ENCODE measurements at places on chromosomes 6 and 20. TPM values are rescaled to one million over a fixed set of nuclear protein-coding genes. Genes with fewer than 3 reads are reported as not detected.

Gene NMBR
- not detected for total RNA-seq

Gene RCAN2
- 0.46 TPM for total RNA-seq

Gene LY6G6D
- total RNA-seq, result not detected

Gene MDFI
- total RNA-seq, result 45.8 TPM

Gene TRAPPC3L
- total RNA-seq, result not detected

Gene ULBP1
- 0.33 TPM for total RNA-seq

Gene APOM
- total RNA-seq, result 0.97 TPM

Gene FAXC
- total RNA-seq, result 3.6 TPM

Gene OTOR
- total RNA-seq, result not detected

Gene METTL24
- total RNA-seq, result not detected

DNA sequence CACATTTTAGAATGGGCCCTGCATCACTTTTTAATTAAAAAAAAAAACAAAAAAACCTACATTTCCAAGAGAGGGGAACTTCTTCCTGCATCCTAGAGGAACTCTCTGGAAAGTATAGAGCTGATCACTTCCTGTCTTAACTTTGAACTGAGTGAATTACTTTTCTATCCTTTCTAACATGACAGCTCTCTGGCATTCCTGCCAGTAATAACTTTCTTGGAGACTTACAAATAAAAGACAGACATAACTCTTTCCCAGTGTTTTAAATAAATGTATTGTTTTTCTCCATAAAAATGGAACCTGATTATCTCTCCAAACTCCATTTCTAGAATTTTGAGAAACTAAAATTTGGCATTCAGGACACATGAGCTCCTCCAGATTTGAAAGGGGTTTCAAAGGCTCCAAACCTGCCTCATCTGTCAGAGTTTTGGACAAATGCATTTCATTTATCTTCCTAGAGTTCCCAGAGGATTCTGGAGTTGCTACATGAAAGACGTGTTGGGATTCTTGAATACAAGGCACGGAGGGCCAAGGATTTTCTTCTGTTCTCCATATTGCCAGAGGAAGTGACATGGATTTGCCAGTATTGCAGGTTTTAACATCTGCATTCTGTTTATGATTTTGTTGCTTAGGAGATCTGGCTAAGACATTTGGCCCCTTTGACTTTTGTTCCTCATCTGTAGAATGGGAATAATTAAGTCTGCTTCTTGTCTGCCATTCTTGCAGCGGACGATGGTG, 2.0 kb upstream of the SMOC2 start:
- H3K4me1 ChIP-seq, result no peaks in the 10 kb centered on the region
- H3K27me3 ChIP-seq, result peaks cover 21% of the 10 kb centered on the region
- no peak overlapping the region for H3K27ac ChIP-seq
- H3K4me3 ChIP-seq, result no peak overlapping the region

- no peaks in the 10 kb centered on the region for H3K27me3 ChIP-seq
- no peak for DNase-seq
- H3K4me3 ChIP-seq, result no peak overlapping the region
- no peak overlapping the region for H3K27ac ChIP-seq
Measured at GRCh38 chr6:24614648-24615047, 31.3 kb downstream of the KIAA0319 start.

DNA sequence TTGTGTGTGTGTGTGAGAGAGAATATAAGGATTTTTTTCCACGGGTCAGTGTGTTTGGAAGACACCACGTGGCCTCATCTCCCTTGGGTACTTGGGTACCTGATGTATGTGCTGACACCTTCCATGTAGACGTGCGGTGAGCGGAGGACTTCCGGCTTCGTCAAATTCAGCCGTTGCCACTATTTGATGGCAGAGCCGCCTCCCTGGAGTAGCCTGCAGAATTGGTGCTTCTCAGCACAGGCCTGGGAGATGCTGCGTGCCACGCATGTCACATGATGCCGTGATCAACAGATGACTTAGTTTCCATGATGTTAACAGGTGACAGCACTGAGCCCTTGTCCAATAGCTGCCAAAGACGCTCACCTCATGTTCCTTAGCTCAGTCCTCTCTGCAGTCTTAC, 69.4 kb downstream of the CDH4 start:
- no peaks in the 10 kb centered on the region for H3K4me1 ChIP-seq
- H3K27ac ChIP-seq, result no peak overlapping the region
- no peaks in the 10 kb centered on the region for H3K36me3 ChIP-seq
- H3K27me3 ChIP-seq, result no peaks in the 10 kb centered on the region
- no peak overlapping the region for H3K4me3 ChIP-seq

GRCh38 chr20:19671374-19671773, 86.7 kb upstream of the RIN2 start:
- no peaks in the 10 kb centered on the region for H3K4me1 ChIP-seq
- no peak for DNase-seq
- H3K4me3 ChIP-seq, result no peak overlapping the region
- H3K27me3 ChIP-seq, result peaks cover 15% of the 10 kb centered on the region
- H3K36me3 ChIP-seq, result no peaks in the 10 kb centered on the region

- H3K36me3 ChIP-seq, result no peaks in the 10 kb centered on the region
- no peaks in the 10 kb centered on the region for H3K27me3 ChIP-seq
- H3K4me1 ChIP-seq, result no peaks in the 10 kb centered on the region
- H3K27ac ChIP-seq, result no peak overlapping the region
Measured at GRCh38 chr6:74851596-74851995, 354.3 kb downstream of the COL12A1 start.

DNA sequence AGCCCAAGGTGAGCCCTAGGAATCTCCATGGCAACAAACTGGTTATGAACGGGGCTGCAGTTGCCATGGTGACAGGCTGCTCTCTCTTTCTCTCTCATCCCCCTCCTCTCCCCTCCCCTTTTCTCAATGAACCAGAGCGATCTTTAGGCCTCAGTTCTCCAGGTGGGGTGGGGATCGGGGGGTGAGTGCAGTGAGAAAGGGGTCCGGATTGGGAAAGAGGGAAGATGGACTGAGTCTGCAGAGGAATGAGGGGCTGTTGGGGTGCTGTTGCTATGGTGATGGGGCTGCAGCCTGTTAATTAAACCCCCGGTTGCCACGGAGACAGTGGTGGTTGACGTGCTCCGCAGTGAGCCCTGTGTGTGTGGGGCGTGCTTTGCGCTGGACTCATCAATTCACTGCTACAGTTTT, 3.6 kb upstream of the SLC12A5 start:
- peaks cover 26% of the 10 kb centered on the region for H3K27me3 ChIP-seq
- no peaks in the 10 kb centered on the region for H3K4me1 ChIP-seq
- DNase-seq, result no peak
- H3K36me3 ChIP-seq, result no peaks in the 10 kb centered on the region

GRCh38 chr20:8115436-8115835, 16.6 kb upstream of the PLCB1 start:
- DNase-seq, result peak; percentile 14
- H3K36me3 ChIP-seq, result no peaks in the 10 kb centered on the region
- H3K27ac ChIP-seq, result no peak overlapping the region
- H3K4me3 ChIP-seq, result no peak overlapping the region
- peaks cover 17% of the 10 kb centered on the region for H3K4me1 ChIP-seq
- H3K27me3 ChIP-seq, result no peaks in the 10 kb centered on the region

DNA sequence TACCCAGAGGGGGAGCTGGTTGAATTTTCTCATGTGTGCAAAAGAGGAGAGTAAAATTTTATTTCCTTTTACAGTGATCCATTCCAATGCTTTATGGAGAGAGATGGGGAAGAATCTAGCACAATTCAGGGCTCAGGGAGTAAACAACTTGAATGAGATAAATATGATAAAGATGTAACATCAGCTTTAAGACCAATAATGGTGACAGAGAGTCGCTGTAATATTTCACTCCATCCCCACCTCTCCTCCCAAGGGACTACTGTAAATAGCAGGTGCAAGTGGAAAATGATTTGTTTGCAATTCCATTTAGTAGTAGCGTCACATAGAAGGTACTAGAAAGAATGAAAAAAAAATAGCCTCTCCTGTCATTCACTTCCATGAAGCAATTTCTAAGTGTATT, 4.8 kb downstream of the CRISP3 start:
- H3K27me3 ChIP-seq, result no peaks in the 10 kb centered on the region
- H3K4me3 ChIP-seq, result no peak overlapping the region
- H3K36me3 ChIP-seq, result no peaks in the 10 kb centered on the region

GRCh38 chr6:69957985-69958559, 91.7 kb downstream of the COL19A1 start:
- H3K36me3 ChIP-seq, result no peaks in the 10 kb centered on the region
- no peaks in the 10 kb centered on the region for H3K4me1 ChIP-seq
- no peak overlapping the region for H3K4me3 ChIP-seq
- no peak for DNase-seq

DNA sequence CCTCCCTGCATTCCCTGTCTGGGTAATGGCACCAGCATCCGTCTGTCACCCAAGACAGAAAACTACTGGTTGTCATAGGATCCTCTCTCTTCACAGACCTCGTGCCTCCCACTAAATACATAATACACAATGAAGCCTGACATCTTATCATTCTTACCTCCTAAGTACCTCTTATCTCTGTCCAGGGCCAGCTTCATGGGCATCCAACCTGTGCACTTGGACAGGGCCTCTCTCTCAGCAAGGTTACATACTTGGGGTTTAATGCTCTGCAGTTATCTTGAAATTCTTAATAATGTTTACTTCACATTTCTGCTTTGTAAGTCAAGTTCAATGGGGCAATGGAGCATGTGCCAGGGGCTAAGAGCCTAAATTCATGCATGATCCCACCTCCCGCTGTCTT, 30.8 kb upstream of the KLHL31 start:
- no peaks in the 10 kb centered on the region for H3K4me1 ChIP-seq
- H3K27me3 ChIP-seq, result peaks cover 2% of the 10 kb centered on the region
- H3K27ac ChIP-seq, result no peak overlapping the region
- DNase-seq, result no peak
- no peaks in the 10 kb centered on the region for H3K36me3 ChIP-seq
- no peak overlapping the region for H3K4me3 ChIP-seq

GRCh38 chr20:15857173-15857784, 716.0 kb downstream of the KIF16B start:
- H3K4me3 ChIP-seq, result no peak overlapping the region
- H3K36me3 ChIP-seq, result no peaks in the 10 kb centered on the region
- H3K4me1 ChIP-seq, result no peaks in the 10 kb centered on the region
- H3K27me3 ChIP-seq, result no peaks in the 10 kb centered on the region

GRCh38 chr20:47187450-47188195, 168.9 kb downstream of the ZMYND8 start:
- no peaks in the 10 kb centered on the region for H3K4me1 ChIP-seq
- H3K27ac ChIP-seq, result no peak overlapping the region
- peaks cover 8% of the 10 kb centered on the region for H3K27me3 ChIP-seq
- DNase-seq, result no peak

DNA sequence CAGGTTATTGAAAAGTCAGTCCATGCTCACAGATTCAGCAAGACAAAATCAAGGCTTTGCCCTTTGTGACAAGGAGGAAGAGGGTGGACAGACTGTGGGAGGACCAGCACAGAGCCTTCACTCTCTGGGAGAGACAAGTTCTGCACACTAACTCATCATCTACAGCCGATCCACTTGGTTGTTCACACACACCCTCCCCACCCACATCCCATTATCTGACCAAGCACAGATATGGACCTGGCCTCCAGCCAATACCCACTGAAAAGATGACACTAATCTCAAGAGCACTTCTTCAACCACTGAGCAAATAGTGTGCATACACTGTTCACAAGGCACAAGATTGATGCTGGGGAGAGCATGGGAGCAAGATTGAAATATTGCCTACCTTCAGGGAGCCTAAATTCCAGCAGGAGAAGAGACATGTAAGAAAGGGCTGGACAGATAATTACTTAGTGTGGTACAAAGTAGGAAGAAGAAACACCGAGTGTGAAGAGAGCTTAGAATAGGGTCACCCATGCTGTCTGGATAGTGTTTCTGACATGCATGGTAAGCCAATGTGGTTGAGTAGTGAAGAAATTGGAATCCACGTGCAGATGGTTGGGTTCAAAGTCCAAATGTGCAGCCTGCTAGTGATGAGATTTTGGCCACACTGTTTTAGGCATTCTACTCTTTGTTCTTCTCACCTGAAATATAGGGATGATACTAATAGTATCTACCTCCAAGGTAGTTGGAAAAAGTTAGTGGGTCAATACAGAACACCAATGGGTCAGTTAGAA, 21.7 kb upstream of the IL17A start:
- peaks cover 7% of the 10 kb centered on the region for H3K27me3 ChIP-seq
- H3K4me3 ChIP-seq, result no peak overlapping the region
- no peak overlapping the region for H3K27ac ChIP-seq
- DNase-seq, result no peak

DNA sequence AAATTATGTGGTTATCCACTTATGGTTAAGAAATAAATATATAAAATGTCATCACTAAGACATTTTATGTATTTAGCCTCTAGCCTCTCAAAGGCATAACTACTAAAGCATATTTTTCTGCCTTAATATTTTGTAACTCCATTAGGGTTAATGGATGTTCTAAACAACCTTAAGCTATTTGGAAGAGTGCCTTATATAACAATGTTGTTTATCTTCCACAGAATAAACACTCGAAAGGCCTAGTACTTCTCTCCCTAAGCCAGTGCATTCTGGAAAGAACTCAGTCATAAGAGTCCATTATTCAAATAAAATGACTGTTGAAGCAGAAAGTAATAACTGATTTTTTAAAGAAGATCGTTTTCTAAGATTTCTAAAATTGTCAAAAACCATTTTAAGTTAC, 15.0 kb upstream of the PRIM2 start:
- no peak overlapping the region for H3K27ac ChIP-seq
- no peaks in the 10 kb centered on the region for H3K36me3 ChIP-seq
- no peak overlapping the region for H3K4me3 ChIP-seq
- H3K4me1 ChIP-seq, result no peaks in the 10 kb centered on the region
- H3K27me3 ChIP-seq, result peaks cover 3% of the 10 kb centered on the region

DNA sequence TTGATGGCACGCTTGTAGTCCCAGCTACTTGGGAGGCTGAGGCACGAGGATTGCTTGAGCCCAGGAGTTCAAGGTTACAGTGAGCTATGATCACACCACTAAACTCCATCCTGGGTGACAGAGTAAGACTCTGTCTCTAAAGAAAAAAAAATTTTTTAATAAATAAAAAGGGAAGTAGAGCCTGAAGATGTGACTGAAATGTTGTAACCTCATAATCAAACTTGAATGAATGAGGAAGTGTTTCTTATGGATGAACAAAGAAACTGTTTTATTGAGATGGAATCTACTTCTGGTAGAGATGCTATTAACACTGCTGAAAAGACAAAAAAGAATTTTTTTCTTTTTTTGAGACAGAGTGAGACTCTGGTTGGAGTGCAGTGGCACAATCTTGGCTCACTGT, 6.7 kb downstream of the MAK start:
- no peaks in the 10 kb centered on the region for H3K36me3 ChIP-seq
- H3K27ac ChIP-seq, result no peak overlapping the region
- H3K4me3 ChIP-seq, result no peak overlapping the region
- no peaks in the 10 kb centered on the region for H3K4me1 ChIP-seq
- DNase-seq, result no peak

- peaks cover 10% of the 10 kb centered on the region for H3K36me3 ChIP-seq
- H3K4me1 ChIP-seq, result peaks cover 15% of the 10 kb centered on the region
- no peak for DNase-seq
- H3K27ac ChIP-seq, result no peak overlapping the region
Measured at GRCh38 chr6:151032034-151032433, 166.5 kb downstream of the MTHFD1L start.

All from endothelial cell of umbilical vein (primary cell).